ENCODE measurements at places on chromosomes 6 and 20. TPM values are rescaled to one million over a fixed set of nuclear protein-coding genes. Genes with fewer than 3 reads are reported as not detected.

CYP24A1 gene
- total RNA-seq, result not detected

ZNF165 gene
- total RNA-seq, result 0.44 TPM

SOBP gene
- total RNA-seq, result 0.27 TPM

PRL gene
- total RNA-seq, result not detected

RBM24 gene
- total RNA-seq, result not detected

LTA gene
- 212 TPM for total RNA-seq

RSPH4A gene
- 0.37 TPM for total RNA-seq

Data from T-helper 1 cell treated with Interleukin-12 subunit alpha and Interleukin-12 subunit beta and Interleukin-4 antibody, amounts not matched to agents 30 ng/mL and 1 ng/mL, for 36 hours (primary cell).